Stimulated activated CD8-positive, alpha-beta memory T cell treated with anti-CD3 and anti-CD28 coated beads, Interleukin-7, amount 100 ng/mL, for 1 hour (primary cell): ENCODE measurements at places on chromosomes 13 and 19.

DNA sequence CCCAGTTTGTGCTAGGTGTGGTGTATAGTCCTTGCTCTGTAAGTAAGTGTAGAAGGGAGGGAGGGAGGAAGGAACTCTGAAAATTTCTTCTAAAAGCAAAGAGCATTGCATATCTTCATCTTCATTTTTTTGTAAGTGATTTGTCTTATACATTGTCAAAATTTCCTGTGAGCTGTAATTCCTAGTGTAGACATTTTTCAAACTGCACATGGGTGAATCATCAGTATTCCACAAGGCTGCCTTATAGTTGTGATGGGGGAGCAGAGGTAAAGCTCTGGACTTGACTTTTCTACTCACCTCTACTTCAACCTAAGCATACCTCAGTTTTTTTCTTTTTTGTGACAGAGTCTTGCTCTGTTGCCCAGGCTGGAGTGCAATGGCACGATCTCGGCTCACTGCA, 86.9 kb downstream of the CDK8 start:
- DNase-seq = no peak

DNA sequence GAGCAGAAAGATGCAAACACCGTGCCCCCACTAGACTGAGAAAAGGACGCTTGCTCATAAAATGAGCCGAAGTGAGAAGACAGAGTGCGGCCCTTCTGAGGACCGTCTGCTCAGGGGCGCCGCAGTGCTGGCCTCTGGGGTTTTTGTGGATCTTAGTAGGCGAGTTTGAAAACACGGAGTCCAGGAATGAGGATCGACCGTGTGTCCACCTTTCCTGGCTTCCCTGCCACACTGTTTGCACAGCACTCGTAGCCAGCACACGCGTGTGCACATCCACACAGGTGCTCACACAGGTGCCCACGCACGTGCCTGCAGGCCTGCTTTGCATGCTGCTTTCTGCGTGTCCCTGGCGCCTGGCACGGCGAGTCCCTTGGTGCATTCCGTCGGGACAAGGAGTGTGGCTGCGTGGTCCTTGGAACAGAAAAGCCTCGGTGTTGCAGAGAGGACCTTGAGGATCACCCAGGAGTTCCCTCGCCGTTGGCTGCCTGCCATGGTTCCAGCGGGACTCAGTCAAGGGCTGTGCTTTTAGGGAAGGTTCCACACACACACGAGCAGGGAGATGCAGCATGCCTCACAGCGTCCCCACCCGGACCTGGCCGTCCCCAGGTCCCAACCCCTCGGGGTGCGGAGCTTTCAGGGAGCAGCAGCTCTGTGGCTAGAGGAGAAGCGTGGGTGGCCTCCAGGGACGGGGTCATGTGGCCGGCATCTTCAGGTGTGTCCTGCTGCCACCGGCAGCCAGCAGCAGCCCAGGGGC, 10.1 kb upstream of the ZNF554 start:
- DNase-seq = no peak

DNA sequence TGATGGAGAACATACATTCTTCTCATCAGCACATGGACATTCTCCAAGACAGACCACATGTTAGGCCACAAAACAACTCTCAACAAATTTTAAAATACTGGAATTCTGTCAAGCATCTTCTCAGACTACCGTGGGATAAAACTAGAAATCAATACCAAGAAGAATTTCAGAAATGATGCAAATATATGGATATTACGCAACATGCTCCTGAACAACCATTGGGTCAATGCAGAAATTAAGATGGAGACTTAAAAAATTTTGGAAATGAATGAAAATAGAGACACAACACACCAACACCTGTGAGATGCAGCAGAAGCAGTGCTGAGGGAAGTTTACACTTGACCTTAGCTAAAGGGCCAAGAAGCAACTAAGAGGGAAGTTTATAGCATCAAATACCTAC, 162.8 kb downstream of the CACNA1A start:
- DNase-seq = no peak

- DNase-seq = no peak
Measured at GRCh38 chr19:13089139-13089856, 13.4 kb downstream of the LYL1 start.

DNA sequence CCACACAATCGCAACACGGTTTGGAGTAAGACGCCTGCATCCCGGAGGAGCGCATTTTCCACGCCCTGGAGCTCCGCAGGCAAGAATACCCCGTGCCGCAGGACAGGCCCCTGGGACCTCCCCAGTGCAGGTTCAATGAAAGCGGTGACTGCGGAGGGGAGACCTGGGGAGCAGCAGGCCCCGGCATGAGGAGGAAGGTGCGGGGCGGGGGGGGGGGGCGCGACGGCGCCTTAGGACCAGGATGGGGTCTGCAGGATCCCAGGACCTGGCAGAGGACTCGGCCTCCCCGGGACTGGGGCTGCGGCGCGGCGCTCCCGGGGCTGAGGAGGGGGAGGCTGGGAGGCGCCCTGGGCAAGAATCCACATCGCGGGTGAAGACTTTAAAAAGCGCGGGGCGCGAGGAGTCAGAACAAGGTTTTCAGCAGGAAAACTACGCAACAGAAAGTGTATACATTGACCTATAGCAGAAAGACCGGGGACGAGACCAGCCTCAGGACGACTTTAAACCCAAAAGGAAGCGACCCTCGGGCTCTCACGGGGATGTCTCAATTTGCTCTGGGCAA, 432 bp downstream of the ZNF611 start:
- no peak for DNase-seq

DNA sequence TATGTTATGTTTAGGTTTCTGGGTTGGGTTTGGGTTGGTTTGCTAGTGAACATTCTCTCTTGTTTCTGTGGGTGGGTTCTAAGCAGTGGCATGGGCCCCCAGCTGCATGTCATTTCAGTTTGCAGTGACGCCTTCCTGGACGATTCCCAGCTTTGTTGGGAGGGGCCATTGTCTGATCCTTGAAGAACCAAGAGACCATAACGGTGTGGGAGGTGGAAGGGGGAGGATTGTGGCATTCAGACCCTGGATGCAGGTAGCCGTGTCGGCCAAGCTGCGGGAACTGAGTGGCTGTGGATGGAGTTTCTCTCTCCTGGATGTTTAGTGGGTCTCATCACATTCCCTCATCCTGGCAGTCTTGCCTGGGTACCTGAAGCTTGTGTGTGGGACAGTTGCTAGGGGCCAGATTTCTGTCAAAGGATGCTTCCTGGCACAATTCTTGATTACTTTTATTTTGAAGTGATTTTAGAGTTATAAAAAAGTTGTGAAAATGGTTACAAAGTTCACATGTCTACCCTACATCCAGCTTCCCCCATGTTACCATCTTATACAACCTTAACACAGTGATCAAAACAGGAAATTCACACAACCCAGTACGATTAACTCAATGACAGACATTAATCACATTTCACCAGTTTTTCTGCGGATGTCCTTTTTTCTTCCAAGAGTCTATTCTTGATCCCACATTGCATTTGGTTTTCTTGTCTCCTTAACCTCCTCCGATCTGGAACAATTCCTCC, 123.8 kb downstream of the SIPA1L3 start:
- no peak for DNase-seq

GRCh38 chr13:90502762-90503161, 844.7 kb upstream of the MIR17HG start:
- no peak for DNase-seq

- no peak for DNase-seq
Measured at GRCh38 chr13:76683854-76684253, 202.4 kb downstream of the KCTD12 start.

DNA sequence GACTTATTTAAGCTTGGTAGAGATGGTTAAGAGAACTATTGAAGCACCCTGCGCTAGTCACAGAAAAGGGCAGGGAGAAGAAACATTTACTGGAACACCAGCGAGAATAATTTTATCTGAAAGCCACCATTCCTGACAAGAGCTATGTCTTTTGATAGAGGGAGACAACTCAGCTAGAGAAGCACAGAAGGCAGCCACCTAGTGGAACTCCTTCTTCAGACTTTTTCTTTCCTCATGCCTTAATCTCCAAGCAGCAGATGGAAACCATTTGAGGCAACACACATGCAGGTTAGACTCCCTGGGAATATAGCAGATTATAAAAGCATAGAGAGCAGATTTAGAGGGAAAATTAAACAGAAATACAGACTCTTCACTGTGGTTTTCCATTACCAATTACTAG, 813.4 kb downstream of the SLITRK6 start:
- no peak for DNase-seq

- DNase-seq = no peak
Measured at GRCh38 chr13:49622174-49622946, 5.9 kb upstream of the ARL11 start.

- no peak for DNase-seq
Measured at GRCh38 chr13:31073859-31074718, 87.6 kb downstream of the HSPH1 start.

DNA sequence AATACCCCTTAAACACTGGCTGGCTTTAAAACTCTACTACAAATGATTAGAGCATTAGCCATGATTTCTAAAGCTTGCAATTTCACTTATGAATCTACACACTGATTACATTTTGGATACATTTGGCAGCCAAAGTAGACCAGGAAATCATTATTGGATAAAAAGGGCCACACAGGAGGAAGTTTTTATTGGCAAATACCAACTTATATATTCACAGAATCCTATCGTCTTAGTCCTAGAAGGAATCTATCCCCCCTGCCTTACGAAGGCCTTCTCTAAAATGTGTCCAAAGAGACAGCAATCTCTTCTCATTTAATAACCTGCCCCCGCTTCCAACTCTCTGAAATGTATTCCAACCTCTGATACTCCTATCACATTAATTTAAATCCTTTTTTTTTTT, 52.5 kb downstream of the KLF5 start:
- no peak for DNase-seq

DNA sequence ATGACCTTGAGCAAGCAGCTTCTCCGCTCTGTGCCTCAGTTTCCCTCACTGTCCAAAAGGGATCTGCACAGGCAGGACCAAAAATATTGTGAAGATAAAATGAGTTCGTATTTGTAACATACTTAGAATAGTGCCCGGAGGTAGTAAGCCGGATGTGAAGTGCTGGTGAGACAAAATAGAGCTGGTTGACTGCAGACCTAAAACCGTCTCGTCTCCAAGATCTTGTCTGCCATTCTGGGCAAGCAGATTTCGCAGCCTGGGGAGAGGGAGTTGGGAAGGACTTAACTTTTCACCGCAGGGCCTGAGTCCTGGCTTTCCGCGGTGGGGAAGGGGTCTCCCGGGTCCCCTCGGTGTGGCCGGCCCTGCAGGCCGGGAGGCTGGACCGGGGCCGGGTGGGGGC, 8.2 kb upstream of the BBC3 start:
- no peak for DNase-seq

DNA sequence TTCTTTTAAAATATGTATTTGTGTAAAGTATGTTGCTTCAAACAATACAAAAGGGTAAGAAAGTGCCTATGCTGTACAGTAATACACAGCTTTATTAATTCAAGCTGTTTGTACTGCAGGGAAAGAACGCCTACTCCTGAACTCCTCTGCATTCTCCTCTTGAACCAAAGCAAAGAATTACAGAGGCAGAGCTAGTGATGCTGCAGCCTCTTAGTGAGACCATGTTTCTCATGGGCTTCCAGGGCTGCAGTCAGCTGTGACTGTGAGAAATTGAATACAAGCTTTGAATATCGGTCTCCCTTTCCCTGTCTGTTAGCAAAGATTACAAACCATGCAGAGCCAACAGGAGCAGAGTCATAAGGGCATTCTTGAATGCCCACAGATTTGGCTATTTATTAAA, 248.5 kb downstream of the SLITRK1 start:
- no peak for DNase-seq

DNA sequence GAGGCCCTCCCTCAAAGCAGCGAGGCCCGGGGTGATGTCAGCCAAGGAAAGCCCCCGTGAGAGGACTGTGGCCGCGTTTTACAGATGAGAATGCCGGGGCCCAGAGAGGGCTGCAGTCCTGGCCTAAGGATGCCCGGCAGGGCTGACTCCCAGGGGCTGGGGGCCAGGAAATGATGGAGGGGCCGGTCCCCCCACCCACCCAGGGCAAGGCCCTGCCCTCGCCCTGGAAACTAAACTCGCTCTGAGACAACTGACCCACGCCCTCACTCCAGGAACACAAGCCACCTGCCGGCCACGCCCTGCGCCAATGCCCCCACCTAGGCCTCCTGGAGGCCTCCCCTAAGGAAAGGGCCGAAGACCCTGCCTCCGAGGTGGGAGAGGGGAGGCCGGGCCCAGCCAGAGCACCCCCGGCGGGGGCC, 7.2 kb downstream of the ZBTB7A start:
- no peak for DNase-seq

- DNase-seq = no peak
Measured at GRCh38 chr19:45952686-45953505, 20.8 kb downstream of the NOVA2 start.

DNA sequence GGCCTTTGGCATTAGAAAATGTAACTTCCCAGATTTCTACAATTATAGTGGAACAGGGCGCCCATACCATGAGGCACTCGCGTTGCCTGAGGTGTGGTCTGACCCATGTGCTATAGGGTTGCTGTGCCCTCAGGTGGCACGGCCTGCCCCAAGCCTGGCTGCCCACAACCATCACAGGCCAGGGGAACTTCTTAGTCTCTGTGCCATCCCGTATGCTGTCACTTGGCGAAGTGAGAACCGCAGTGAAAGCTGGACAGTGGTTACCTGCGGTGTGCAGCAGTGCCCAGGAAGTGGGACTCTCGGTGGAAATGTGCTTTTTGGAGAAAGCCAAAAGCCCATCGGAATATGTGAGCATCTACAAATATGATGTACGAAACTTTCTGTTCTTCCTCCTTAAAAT, 88.2 kb upstream of the GPR183 start:
- no peak for DNase-seq

DNA sequence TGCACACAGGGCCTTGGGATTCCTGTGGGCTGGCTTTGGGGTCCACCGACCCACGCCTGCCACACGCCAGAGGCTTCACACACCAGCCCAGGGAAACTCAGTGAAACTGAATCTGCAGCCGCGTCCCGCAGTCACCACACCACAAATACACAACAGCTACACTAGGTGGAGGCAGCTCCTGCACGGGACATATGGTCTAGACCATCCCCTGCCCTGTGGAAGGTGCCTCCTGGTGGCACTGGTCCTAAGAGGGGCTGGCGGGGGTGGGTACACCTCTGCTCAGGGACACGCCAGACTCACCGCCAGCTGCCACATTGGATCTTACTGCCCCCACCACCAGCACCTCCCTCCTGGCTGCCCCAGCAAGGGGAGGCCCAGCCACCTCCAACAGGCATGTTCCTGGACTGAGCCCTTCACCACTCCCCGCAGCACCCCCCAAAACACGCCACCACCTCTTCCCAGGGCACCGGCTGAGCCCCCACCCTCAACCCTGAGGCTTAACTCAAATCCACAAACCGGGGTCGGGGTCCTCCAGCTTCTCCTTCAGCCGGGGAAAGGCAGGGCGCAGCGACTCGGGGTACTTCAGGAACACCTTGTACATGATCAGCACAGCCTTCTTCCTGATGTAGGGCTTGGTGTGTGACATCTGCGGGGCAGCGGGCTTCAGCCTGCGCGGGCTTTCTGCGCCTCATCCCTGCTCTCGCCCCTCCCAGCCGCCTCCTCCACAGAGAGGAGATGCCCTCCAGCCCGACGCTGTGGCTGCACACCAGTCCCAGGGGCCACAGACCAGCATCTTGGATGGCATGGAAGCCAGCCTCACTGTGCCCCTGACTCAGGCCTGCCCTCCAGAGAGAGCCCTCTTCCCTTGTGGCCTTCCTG, 21.2 kb downstream of the AP3D1 start:
- no peak for DNase-seq

- no peak for DNase-seq
Measured at GRCh38 chr19:49109051-49109450, 5.1 kb upstream of the LIN7B start.

- DNase-seq = no peak
Measured at GRCh38 chr13:83815598-83815997, 66.7 kb downstream of the SLITRK1 start.
